KBM-7 (cell line): ENCODE measurements at places on chromosomes 5 and 9.

DNA sequence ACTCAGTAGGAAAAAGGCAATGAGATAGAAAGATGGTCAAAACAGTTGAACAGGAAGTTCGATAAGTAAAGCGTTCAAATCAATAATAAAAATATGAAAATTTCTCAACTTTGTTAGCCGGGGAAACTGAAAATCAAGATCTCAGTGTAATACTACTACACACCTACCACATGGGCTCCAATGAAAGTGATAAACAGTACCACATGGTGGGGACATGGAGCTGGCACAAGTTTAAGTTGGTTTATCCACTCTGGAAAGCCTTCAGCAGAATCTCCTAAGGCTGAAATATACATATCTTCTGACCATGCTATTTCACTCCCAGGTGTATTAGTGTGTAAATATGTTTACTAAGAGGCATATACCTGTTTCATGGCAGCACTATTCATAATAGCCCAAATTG, 126.8 kb downstream of the NXNL2 start:
- DNase-seq = no peak

DNA sequence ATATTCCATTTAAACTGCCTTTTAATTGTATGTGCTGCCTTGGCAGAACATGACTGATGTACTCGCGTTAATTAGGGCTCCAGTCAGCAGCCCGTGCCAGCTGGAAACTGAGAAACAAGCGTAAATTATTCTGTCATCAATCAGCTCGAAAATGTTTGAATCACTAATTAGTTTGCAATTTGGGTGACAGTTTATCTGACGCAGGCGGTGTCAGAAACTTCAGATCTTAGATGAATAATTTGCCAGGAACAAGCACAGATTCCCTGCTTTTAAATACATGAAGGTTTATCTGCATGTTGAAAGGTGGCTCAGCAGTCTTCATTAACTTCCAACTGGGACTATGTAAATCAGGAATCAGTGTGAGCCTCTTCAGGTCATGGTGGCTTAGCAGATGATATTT, 176.0 kb upstream of the TLE4 start:
- no peak for DNase-seq

DNA sequence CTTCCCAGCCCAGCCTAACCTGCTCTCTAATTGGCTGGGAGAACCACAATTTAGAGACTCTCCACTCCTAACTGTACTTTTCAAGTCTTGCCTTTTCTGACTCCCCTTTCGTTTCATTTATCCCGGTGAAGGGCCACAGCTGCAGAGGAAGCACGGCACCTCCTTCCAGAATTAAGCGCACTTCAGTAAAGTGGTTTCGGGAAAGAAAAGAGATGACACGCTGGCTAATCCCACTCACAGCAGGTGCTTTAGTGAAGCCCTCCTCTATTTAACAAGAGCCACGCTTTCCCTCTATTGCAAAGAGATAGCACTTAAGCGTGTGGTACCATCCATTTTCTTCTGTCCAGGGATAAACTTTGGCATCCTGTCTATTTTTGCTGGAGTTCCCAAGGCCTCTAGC, 4.8 kb downstream of the DNAH5 start:
- DNase-seq = no peak

DNA sequence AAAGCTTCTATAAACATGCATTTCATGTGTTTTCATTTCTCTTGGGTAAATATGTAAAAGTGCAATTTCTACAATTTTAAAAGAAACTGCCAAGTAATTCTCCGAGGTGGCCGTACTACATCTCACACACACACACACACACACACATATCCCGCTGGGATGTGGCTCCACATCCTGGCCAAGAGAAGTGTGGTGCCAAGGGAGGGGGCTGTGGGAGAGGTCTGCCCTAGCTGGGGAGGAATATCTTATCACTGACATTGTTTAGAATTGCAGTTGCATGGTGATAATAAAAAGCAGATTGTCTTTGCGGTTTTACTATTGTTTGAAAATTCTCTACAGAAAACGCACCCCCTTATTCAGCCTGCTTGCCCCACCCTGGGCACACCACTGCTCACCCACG, 558.4 kb downstream of the BNC2 start:
- DNase-seq = no peak

GRCh38 chr5:98372351-98372750, 401.1 kb upstream of the RGMB start:
- no peak for DNase-seq

DNA sequence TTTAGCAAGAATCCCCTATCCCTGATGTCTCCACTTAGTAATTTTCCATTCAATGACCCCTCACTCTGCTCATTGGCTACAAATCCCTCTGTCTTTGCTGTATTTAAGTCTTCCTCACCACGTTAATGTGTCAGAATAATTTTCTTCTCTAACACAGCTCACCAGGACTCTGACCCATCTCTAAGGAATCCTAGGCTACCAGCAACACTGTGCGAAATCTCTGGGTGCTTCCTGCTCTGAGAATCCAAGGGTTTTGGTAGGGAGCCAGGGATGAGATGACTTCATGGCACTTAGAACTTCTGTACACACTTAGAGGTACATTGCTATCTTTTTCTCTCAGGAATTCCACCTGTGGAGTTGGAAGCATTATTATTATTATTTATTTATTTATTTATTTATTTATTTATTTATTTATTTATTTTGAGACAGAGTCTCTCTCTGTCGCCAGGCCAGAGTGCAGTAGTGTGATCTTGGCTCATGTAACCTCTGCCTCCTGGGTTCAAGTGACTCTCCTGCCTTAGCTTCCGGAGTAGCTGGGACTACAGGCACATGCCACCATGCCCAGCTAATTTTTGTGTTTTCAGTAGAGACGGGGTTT, 53.5 kb downstream of the FOXI1 start:
- DNase-seq = no peak

DNA sequence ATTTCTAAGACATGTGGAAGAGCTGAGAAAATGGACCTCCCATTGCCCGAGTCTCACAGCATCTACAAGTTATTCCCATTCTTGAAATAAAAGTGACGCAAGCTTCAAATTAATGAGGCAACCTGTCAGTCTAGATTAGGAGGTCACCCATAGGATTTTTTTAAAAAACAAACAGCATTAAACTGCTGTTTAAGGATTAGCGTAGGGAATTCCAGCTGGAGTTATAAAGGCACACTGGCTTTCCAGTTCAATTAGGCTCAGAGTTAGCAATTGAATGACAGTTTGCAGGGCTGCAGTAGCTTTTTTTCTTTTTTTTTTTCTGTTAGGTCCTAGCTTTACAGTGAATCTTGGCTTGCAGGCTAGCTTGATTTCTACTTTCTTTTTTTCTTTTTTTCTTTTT, 16.2 kb downstream of the PRKACG start:
- DNase-seq = no peak

DNA sequence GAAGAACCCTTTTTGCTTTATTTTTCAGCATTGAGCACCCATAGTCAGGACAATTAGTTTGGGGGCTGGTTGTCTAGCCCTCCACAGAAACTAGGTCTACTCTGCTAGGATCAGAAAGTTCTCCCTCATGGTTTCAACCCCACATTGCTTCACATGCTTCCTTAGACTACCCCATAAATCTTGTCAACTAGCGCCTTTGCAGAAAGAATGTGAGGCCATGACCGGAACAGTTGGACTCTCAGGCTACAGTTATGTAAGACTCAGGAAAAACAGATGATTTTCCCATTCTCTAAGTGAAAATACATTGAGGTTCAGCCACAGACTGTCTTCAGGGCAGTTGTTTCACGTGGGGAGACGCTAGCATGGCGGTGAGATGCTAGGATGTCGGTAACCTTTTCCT, 255.6 kb downstream of the NR3C1 start:
- DNase-seq = no peak

- no peak for DNase-seq
These were observed 308.6 kb upstream of the EFNA5 start for GRCh38 chr5:107979291-107979690.

DNA sequence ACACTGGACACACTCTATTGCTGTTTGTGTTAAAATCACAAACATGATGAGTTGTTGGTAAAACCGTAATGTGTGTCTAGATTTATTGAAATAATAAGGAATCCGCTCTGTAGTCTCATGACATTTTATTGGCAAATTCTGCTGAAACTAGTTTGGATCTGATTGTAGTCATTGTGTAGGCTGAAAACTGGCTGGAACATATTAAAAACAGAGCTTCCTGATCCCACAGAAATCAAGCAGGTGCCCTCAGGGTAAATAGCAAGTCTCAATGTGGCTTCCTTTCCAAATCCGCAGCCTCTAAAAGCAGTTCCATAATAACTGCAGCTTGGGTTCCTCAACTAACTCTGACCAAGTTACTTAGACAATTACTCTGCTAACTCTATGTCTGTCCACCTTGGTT, 427.5 kb upstream of the KIF2A start:
- DNase-seq = no peak

GRCh38 chr5:124698770-124699169, 47.7 kb downstream of the ZNF608 start:
- DNase-seq = no peak

DNA sequence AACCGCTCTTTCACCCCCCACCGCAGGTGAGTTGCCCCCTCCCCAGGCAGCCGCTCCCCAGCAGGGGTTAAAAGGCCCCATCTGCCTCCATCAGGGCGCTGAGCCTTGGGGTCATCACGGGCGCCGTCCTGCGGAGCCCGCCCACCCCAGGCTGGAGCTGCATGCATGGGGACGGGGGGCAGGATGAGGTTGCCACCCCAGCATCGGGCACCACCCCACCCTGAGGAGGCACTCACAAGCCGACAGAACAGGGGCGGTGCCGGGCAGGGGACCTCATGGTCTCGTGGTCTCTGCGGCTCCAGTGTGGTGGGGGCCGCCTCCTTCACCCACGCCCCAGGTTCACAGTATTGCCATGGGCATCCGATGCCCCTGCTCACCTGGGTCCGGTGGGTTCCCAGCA, 16.5 kb downstream of the PTGES start:
- no peak for DNase-seq

- no peak for DNase-seq
These were observed 87.0 kb upstream of the CCNH start for GRCh38 chr5:87499478-87500410.

DNA sequence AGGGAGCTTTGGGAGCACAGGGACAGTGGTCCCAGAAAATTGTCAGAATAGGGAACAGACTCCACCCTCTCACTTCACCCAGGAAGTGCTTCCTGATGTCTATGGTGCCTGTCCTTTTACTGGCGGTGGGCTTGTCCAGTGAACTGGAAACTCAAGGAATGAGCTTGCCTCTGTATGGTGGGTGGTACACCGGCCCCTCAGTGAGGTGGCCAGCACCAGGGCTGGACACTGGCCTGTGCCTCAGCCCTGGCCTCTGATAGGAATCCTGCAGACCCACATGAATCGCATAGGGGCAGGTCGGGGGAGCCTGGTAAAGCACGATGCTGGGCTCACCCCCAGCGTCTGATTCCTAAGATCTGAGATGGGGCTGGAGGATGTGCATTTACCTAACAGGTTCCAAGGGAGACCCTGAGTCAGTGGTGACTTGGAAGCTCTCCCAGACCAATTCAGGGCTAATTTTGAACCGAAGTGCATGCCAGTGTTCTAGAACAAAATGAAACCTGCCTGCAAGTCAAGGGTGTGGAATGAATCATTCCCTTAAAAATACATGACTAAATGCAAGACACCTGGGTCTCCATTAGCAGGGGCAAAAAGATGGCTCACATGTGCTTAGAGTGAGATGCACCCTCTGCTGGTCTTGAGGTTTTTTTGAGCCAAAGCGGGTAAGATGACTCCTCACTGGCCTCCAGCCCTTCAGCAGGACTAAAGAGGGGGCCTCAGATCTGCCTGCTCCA, 178.3 kb downstream of the HSPA4 start:
- no peak for DNase-seq

DNA sequence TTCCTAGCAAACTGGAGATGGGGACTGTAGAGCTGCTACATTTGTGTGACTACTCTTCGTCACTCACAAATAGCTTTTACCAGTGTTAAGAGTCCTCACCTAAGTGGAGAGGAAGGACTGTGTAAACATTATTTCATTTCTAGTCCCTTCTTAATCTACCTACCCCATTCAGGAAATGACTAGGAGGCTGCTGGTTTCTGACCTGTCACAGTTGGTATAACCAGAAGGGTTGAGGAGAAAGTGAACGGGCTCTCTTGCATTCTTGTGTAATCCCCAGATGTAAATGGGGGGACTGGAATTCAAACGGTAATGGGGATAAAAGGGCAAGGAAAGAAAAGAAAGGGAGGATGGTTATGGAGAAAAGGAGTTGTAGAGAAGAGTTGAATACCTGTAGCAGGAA, 35.4 kb upstream of the BNIP1 start:
- no peak for DNase-seq

GRCh38 chr5:111976705-111977435, 219.9 kb upstream of the NREP start:
- DNase-seq = no peak

DNA sequence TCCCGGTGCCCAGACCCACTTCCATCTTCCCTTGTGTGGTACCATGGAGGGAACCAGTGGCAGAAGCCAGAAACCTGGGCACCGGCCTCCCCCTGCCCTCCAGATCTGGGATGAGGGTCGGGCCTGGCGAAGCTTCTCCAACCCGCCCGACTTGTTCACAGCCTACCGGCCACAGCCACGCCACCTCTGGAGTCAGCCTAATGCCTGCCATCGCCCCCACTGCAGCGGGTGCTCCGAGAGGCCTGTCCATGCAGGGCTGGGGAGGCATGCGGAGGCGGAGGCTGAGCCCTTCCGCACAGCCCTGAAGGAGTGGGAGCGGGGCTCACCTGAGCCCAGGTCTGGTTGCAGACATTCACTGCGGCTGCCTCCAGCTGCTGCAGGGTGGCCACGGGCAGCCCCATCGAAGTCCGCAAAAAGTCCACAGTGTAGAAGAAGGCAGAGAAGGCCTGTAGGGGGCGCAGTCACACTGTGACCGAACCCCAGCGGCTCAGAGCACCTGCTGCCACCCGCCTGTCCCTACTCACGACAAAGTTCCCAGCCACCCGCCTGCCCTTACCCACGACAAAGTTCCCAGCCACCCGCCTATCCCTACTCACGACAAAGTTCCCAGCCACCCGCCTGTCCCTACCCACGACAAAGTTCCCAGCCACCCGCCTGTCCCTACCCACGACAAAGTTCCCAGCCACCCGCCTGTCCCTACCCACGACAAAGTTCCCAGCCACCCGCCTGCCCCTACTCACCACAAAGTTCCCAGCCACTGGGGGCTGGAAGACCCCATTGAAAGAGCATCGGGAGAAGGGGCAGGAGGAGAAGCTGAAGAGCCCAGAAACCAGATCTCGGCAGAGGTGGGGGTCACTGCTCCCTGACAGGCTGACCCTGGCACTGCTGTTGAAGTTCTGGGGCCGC, 3.8 kb upstream of the NPDC1 start:
- peak; percentile 76 for DNase-seq
